HT1080 (cell line): ENCODE measurements at places on chromosomes 12 and 14. TPM values are rescaled to one million over a fixed set of nuclear protein-coding genes. Genes with fewer than 3 reads are reported as not detected.

DNA sequence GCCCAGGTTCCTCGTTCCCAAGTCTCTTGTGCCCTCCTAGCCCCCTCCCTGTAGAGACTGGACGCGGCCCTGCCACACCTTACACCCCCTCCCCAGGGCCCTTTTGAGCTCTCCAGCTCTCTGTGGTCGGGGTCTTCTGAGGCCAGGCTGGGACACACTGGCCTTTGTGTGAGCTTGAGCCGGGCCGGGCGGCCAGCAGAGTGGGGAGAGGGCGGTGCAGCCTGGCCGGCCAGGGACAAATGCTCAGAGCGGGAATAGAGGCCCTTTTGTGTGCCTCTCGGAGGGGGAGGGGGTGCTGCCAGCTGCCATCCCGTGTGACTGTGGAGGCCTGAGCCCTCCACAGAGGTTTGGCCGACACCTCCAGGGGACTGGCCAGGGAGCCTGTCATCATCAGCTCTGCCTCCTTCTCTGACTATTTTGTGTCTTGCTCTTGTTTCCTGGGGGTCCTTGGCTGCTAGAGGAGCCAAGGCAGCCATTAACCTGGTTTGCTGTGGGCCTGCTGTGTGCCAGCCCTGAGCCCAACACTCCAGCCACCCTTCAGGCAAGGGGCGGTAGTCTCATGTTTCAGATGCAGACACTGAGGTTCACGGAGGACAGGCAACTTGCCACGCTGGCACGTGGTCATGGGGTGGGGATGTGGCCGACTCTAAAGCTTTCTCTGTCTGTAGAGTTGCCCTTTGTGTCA is 13.6 kb downstream of the FAM222A start:
- no peak for DNase-seq

GRCh38 chr12:69843608-69844007 is 18.6 kb downstream of the MYRFL start:
- no peak for DNase-seq

DNA sequence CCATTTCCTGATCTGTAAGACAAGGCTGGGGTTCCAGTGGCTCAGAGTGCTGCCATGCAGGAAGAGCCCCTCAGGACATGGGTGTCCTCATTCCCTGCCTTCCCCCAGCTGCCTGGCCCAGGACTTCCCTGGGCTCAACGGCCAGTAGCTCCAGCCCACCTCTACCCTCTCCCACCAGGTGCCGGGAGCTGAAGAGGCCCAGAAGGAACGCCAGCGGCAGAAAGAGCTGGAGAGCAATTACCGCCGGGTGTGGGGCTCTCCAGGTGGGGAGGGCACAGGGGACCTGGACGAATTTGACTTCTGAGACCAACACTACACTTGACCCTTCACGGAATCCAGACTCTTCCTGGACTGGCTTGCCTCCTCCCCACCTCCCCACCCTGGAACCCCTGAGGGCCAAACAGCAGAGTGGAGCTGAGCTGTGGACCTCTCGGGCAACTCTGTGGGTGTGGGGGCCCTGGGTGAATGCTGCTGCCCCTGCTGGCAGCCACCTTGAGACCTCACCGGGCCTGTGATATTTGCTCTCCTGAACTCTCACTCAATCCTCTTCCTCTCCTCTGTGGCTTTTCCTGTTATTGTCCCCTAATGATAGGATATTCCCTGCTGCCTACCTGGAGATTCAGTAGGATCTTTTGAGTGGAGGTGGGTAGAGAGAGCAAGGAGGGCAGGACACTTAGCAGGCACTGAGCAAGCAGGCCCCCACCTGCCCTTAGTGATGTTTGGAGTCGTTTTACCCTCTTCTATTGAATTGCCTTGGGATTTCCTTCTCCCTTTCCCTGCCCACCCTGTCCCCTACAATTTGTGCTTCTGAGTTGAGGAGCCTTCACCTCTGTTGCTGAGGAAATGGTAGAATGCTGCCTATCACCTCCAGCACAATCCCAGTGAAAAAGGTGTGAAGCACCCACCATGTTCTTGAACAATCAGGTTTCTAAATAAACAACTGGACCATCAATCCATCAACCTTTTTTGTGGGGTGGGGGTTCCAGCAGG is 17.6 kb downstream of the AGAP2 start:
- no peak for DNase-seq

The ANKRD33 gene
- not detected in 2 replicates for total RNA-seq

DNA sequence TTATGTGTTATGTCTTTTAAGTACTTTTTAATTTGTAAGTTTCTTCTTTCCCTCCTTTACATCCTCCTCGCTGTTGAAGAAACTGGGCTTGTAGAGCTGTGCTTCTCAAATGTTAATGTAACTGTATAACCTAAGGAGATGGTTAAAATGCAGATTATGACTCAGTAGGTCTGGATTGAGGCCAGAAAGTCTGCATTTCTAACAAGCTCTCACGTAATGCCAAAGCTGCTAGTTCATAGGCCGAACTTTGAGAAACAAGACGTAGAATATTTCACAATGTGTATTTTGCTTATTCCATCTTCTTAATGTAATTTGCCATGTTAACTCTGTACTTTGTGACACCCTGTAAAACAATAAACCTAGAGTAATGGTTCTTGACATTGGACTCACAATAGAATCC is 193.3 kb upstream of the SYT1 start:
- peak; percentile 23 for DNase-seq

- no peak for DNase-seq
These were observed 159.9 kb downstream of the PDE3A start for GRCh38 chr12:20528208-20528607.

The ZDHHC22 gene
- 0.10 TPM in 1 of 2 replicates, not detected in the other for total RNA-seq

The TCL1B gene
- total RNA-seq: not detected in 2 replicates

The G2E3 gene
- 22.4 and 24.3 TPM in 2 replicates for total RNA-seq

- no peak for DNase-seq
These were observed 129.6 kb downstream of the GXYLT1 start for GRCh38 chr12:42015051-42015461.

The NOVA1 gene
- not detected in 2 replicates for total RNA-seq

- no peak for DNase-seq
These were observed 493.1 kb downstream of the BCAT1 start for GRCh38 chr12:24455811-24456210.

The ADGRD1 gene
- 0.03 TPM in 1 of 2 replicates, not detected in the other for total RNA-seq

The RDH5 gene
- 2.7 and 3.2 TPM in 2 replicates for total RNA-seq

The SLC10A1 gene
- not detected in 2 replicates for total RNA-seq

- DNase-seq: peak; percentile 78
These were observed 5.8 kb downstream of the IGF1 start for GRCh38 chr12:102474438-102475064.

DNA sequence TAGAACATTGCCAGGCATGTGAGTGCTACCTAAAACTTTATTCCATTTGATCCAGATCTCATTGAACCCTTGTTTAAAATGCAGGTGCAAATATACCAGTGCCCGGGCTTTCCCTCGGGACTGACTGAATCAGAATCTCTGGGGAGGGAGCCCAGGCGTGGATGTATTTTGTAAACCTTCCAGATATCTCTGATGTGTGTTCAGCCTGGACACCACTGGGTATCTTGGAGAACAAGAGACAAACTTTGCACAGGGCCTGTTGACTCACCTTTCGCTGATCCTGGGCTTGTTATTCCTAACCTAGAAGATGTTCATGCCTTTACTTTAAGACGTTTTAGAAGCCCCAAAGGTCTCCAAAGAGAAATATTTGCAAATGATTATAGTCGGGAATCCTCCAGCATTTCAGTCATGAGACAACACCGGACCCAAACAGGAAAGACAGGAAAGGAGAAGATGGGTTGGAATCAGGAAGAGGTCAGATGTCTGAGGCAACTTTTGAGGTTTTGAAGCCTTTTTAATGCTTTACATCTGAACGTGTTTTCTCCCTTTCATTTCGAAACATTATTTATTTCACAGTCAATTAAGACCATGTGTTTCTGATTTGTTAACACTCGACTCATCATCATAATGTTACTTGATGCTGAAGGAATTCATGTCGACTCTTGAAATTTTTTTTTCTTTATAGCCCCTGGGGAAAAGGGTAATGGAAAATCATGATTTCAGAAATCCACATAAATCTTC is 118.6 kb downstream of the PLXNC1 start:
- no peak for DNase-seq

DNA sequence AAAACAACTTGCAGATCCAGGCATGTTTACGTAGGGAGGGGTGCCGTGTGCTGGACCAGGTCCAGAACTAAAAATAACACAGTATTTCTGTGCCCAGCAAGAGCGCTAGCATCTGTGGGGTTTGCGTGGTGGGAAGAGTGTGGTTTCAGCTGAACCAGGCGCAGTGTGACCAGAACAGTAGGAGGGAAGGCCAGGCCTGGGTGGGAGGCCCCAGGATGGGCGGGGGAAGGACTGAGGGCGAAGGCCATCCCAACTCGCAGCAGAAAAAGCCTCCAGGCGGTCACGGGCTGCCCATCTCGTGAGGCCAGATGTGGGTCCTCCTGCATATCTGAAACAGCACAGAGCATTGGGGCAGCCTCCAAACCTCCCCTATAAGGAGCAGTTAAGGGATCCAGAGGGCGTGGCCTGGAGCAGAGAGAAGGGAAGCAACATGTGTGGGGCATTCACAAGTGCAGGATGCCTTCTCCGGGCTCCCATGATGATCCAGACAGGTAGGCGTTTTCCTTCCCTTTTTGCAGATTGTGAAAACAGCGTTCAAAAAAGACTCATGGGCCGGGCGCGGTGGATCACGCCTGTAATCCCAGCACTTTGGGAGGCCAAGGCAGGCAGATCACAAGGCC is 17.8 kb upstream of the CD9 start:
- DNase-seq: no peak

- DNase-seq: no peak
These were observed 211.7 kb downstream of the DPF3 start for GRCh38 chr14:72682188-72682587.

DNA sequence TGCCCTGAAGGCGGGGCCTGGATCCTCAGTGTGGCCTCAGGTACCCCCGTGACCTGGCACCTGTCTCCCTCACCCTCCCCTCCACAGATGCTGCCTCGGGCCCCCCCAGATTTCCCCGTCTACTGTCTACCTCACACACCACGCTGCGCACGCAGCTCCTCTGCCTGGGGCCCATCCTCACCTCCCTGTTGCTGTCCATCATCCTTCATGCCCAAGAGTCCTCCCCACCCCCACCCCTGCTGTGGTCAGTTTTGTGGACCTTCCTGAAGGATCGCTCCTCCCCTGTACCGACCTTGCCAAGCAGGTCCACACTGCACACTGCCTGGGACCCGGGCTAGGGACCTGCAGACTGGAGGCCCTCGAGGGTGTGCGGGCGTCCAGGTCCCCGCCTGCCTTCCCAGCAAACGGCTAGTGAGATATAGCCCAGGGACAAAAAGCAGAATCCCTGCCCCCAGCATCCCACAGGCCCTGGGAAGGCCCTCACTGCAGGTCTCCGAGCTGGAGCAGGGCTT is 197.4 kb upstream of the DIO3 start:
- no peak for DNase-seq

DNA sequence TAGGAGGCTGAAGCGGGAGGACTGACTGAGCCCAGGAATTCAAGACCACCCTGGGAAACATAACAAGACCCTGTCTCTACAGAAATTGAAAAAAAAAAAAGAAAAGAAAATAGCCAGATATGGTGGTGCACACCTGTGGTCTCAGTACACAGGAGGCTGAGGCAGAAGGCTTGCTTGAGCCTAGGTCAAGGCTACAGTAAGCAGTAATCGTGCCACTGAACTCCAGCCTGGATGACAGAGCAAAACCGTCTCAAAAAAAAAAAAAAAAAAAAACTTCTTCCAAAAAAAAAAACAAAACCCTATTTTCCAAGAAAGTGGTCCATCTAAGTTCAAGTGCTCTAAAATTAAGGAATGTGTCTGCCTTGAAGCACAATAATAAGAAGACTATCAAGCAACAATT is 19.8 kb downstream of the SNX6 start:
- no peak for DNase-seq

DNA sequence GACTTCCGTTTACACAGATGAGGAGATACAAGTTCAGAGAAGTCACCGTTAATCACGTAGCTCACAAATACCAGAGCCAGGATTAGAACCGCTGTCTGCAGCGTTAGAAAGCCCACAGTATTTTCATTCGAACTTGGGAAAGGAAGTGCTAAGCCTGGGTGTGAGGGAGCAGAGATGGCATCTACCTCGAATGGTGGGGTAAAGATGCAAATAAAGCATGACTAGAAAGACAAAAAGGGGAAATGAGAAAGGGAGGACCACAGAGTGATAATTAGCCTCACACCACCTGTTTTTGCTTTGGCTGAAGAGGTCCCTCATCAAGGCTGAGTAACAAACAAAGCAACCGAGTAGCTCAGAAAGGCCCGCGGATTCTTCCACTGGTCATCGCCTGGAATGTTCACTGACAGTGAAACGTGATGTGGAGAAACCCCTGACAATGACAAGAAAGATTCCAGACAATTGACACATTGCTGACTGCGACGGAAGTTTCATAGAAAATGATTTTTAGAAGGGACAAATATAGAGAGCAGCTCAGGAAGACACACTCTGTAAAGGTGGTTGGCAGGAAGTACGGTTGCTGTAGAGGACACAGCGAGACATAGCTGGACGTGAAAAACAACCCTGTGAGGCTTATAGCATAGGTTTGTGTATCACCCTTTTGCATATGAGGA is 31.5 kb upstream of the BHLHE41 start:
- no peak for DNase-seq

DNA sequence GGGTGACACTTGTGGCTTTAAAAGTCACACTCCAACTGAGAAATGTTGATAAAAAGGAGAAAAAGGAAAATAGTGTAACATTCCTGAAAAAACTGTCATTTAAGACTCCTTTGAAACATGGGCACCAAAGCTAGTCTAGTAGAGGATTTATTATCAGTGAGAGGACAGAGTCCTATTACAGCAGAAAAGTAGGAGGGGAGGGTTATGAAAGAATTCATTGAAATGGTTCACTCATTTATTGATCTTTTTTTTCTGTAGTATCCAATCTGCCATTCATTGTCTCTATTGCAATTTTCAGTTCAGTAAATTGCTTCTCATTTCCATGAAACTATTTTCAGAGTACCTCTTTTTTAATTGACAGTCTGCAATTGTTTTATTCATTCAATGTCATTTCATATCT is 25.4 kb downstream of the PPM1A start:
- no peak for DNase-seq

- no peak for DNase-seq
These were observed 9.2 kb upstream of the LBHD2 start for GRCh38 chr14:103074729-103075367.

The C1S gene
- 1.8 and 3.3 TPM in 2 replicates for total RNA-seq

DNA sequence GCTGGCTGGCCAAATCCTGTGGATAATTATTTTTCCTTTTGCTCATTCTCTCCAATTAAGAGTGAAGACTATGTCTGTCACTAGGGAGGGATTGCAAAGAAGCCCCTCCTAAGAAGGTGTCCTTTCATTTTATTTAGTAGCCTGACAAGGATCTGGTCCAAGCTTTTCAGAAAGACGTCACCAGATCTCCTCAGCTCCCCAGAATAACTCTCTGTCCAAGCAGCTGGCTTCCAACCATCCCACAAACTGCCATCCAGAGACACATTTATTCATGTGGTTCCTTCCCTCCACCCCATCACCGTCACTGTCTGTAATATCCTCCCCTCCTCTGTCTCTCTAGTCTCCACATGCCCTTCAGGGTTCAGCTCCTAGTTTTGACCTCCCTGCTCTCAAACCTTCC is 69.9 kb downstream of the PPM1H start:
- no peak for DNase-seq

GRCh38 chr14:67371247-67372148 is 11.4 kb downstream of the EIF2S1 start:
- DNase-seq: no peak
